ENCODE measurements at places on chromosomes 16 and 17.
A peak's percentile ranks its signal among the peaks of the same experiment; 100 is the strongest.

DNA sequence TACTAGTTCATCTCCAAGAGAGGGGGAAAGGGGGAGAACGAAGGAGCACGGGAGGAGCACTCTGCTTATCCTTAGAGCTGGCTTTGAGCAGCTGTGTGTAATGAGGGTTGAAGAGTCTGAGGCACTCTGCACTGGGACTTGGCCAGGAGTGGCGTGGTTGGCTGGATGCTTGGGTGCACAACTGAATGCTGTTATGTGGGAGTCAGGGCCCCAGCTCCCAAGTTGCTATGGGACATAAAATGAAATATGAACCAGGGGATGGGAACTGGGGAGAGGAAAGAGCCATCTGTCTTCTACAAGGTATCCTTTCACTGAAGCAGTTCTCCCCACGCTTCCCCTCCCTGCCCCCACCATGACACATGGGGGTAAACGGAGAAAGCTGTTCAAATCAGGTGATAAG is 105.9 kb upstream of the ANKFN1 start:
- no peak for DNase-seq

DNA sequence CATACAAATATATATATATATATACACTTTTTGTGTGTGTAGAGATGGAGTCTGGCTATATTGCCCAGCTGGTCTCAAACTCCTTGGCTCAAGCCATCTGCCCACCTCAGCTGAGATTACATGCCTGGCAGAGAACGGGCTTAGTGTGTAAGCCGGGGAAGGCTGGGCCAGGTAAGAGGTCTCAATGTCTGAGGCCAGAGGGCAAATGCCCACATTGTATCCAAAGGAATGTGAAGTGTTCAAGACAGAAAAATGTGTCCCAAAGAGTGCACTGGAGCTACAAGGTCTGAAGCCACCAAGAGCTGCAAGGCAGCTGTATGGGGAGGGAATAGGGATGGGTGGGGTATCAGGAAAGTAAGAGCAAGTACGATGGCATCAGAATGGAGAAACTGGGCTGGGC is 8.8 kb downstream of the CD2BP2 start:
- no peak for DNase-seq

DNA sequence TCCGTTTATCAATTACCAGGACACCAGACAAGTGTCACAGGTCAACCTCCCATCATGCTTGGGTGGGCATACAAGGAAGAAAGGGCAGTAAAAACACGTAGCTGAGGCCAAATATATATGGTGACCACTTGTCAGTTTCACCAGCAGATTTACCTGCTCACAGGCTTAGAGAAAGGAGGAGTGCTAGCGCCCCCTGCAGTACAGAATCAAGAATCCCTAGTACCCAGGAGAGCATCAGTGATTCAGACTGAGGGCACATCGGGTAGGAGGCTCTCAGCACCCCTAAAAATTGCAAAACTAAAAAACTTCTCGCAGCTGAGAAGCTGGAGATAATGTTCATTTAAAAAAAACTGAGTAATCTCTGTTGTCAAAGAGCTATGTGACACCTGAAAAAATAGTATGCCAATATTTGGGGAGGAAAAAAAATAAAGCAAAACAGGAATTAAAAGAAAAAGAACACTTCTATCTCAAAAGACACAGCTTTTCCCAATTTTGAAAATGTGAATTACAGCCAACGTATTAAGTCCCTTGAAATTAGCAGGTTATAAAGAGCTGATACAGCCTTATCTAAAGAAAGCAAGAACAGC is 21.2 kb upstream of the MON1B start:
- DNase-seq, result peak; percentile 51

GRCh38 chr17:9151091-9151490 is 129.8 kb downstream of the NTN1 start:
- DNase-seq, result no peak

DNA sequence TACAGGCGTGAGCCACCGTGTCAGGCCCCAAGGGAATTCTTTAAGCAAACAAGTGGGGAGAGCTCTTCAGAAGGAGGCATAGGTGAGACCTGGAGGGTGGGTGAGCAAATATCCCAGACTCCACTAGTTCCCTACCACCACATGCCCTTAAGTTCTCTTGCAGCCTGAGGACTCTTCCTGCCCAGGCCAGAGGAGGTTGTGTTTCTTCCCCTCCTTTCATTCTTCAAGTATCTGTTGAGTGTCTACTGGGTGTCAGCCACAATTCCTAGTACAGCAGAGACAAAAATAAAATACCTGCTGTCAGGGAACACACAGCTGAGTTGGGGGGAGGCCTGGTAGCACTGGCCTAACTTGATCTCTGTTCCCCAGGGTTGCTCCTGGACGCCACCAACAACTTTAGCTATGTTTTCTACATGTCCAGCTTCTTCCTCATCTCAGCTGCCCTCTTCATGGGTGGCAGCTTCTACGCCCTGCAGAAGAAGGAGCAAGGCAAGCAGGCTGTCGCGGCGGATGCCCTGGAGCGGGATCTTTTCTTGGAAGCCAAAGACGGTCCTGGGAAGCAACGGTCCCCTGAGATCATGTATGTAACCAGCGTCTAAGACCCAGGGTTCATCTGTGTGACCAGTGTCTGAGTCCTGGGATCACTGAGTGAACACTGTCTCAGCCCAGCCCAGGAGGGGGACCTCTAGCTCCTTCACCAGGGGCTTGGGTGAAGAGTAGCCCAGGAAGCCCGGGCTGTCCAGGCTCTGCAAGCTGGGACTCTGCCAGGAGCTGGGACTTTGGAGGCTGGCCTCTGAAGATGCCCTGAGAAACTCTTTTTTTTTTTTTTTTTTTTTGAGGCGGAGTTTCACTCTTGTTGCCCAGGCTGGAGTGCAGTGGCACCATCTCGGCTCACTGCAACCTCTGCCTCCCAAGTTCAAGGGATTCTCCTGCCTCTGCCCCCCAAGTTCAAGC is 5.9 kb upstream of the ARMC7 start:
- no peak for DNase-seq

- DNase-seq, result no peak
These were observed 20.8 kb downstream of the GNA13 start for GRCh38 chr17:65035704-65036103.

DNA sequence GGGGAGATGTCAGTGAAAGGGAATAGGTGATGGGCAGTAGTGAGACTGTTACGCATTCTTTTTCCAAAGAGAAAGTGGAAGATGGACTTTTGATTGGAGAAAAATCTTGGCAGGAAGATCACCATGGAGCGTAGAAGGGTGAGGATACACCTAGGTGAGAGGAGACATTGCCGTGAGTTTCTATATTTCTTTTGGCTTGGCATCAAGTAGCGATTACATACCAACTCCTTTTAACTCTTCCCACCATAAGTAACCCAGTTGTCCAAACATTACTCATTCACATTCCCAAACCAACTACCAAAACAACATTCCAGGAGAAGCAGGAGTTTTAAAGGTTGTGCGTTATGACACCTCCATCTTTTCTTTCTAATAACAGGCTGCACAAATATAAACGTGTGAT is 10.7 kb upstream of the KRT28 start:
- DNase-seq, result no peak

DNA sequence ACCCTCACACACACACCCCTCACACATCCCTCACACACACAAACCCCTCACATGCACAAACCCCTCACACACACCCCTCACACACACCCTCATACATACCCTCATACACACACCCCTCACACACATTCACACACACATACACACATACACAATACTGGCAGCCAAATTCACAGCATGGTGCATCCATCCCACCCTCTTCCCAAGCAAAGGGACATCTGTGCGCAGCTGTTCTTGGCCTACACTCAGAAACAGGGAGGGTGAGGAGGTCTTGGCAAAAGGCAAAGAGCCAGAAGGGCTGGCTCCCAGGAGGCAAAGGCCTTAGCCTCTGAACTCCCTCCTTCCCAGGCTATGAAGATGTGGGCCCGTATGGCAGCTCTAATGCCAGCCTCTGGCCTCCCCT is 23.4 kb downstream of the C17orf67 start:
- no peak for DNase-seq

DNA sequence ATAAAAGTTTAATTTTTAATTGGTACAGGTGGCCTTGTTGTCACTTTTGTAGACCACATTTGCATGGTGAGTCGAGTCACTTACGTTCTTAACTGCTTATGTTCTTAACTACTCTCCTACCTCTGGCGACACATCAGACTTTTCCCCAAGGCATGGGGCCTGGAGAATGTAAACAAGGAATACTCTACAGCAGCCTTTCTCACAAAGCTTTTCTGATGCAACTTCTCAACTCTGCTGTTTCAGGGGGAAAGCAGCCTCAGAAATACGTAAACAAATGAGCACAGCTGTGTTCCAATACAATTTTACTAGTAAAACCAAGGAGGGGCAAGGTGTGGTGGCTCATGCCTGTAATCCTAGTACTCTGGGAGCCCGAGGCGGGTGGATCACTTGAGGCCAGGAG is 6.9 kb downstream of the KARS1 start:
- no peak for DNase-seq

DNA sequence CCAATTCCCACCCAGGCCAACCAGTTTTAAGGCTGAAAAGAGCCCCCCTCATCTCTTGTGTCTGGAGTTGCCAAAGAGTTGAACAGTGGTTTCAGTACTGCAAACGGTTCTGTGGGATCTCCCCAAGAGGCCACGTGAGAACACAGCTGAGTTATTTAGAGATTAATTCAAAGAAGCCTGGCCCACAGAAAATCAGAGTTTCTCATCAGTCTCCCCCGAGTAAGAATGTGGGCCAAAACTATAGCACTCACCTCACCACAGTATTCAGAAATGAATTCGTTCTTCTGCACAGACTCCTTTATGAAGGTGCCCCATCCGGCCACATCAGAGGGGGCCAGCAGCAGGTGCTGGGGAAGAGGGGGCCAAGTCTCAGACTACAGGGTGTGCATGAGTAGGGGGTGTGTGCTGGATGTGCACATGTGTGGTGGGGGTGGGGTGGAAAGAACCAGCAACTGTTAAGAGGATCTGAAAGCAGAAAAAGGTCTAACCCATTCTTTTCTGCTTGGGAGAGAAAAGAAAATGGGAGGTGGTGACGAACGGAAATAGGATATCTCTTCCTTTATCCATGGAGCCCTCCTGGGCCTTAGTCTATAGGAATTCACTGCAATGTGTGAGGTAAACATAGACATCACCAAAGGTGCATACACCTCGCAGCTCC is 22.6 kb downstream of the CNTNAP1 start:
- no peak for DNase-seq

DNA sequence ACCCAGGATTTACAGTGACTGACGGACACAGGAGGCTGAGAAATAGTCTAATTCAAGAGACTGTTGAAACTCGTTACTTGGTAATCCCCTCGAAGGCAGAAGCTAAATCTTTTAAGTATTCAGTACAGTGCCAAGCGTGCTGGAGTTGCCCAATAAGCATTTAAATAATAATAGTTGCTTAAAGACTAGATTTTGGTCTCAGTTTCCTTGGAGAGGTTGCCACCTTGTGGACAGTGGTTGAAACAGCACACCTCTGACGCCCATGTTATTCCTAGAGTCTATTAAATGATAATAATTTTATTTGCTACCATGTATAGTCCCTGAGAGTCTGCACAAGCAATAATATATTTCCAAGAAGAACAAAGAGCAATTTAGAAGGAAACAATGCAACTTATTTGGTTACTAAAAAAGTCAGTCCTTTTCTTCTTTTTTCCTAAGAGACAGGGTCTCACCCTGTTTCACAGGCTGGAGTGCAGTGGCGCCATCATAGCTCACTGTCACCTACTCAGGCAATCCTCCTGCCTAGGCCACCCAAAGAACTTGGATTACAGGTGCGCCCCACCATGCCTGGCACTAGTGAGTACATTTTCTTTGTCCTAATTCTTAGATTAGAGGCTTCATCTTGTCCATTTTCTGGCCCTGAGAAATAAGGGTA is 138.0 kb upstream of the NUDT7 start:
- peak; percentile 59 for DNase-seq

- DNase-seq, result peak; percentile 91
These were observed 910 bp downstream of the WBP2 start for GRCh38 chr17:75854101-75854748.

- DNase-seq, result no peak
These were observed 106.4 kb downstream of the PARN start for GRCh38 chr16:14523632-14524031.

GRCh38 chr17:16364625-16365024 is 11.4 kb upstream of the CENPV start:
- no peak for DNase-seq

DNA sequence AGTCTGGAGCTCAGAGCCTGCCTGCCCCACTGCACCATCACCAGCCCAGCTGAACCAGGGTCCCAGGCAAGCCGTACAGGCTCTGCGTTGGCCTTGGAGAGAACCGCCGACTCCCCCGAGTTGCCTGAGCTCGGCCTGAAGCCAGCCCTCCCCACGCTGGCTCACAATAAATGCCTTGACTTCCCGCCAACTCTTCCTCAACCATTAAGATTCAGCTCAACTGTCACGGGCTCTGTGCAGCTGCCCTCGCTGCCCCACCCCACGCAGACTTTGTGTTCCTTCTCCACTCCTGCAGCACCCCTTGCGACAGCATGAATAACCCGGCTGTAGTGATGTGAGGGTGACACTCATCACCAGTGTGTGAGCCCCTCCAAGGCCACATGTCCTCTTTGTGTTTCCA is 4.8 kb upstream of the QPRT start:
- no peak for DNase-seq

DNA sequence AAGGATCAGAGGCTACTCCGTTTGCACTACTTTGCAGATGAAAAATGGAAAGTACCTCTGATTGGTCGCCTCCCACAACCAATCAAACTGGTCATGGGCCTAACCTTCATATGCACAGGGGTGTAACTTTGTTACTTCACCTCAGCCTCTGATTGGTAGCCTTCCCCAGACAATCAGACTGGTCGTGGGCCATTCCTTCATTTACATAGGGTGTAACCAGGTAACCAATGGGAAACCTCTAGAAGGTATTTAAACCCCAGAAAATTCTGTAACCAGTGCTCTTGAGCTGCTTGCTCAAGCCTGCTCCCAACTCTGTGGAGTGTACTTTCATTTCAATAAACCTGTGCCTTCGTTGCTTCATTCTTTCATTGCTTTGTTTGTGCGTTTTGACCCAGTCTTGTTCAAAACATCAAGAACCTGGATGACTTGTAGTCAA is 39.2 kb upstream of the USP22 start:
- DNase-seq, result no peak

GRCh38 chr17:18117533-18117932 is 9.0 kb downstream of the MYO15A start:
- no peak for DNase-seq

GRCh38 chr16:86044881-86045590 is 146.1 kb downstream of the IRF8 start:
- DNase-seq, result no peak

GRCh38 chr16:66395806-66396555 is 29.5 kb downstream of the CDH5 start:
- DNase-seq, result no peak

- no peak for DNase-seq
These were observed 23.7 kb upstream of the BCO1 start for GRCh38 chr16:81214745-81215166.

- DNase-seq, result no peak
These were observed 77.1 kb downstream of the NXN start for GRCh38 chr17:902463-902862.
